Stimulated activated CD4-positive, alpha-beta T cell treated with anti-CD3 and anti-CD28 coated beads, Interleukin-12 subunit alpha, Interleukin-12 subunit beta, amount 100 ng/mL, for 48 hours (primary cell): ENCODE measurements at places on chromosomes 3 and 15.

- DNase-seq = no peak
Observed at GRCh38 chr15:74613953-74614743, 1.5 kb upstream of the CLK3 start.

DNA sequence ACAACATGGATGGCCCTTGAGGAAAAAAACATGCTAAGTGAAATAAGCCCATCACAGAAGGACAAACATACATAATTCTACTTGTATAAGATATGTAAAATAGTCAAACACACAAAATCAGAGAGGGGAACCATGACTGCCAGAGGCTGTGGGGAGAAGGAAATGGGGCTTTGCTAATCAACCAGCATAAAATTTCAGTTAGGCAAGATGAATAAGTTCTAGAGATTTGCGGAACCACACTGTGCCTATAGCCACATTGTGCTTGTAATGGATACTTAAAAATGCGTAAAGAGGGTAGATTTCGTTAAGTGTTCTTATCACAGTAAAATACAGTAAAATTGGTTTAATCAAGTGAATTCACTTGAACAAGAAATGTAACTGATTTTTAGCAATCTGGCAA, 33.7 kb upstream of the SPTBN5 start:
- DNase-seq = no peak

DNA sequence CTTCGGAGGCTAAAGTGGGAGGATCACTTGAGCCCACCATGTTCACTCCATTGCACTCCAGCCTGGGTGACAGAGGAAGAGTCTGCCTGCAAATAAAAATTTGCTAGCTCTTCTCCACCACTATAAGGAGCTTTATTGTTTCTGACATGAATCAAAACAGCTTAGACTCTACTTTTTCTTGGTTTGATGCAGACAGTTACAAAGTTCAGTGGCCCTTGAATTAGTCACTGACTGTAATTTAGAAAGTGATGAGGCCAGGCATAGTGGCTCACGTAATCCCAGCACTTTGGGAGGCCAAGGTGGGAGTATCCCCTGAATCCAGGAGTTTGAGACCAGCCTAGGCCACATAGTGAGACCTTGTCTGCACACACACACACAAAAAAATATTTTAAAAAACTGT, 172.4 kb upstream of the CGNL1 start:
- no peak for DNase-seq

- no peak for DNase-seq
Observed at GRCh38 chr3:139838269-139838957, 96.6 kb upstream of the CLSTN2 start.

DNA sequence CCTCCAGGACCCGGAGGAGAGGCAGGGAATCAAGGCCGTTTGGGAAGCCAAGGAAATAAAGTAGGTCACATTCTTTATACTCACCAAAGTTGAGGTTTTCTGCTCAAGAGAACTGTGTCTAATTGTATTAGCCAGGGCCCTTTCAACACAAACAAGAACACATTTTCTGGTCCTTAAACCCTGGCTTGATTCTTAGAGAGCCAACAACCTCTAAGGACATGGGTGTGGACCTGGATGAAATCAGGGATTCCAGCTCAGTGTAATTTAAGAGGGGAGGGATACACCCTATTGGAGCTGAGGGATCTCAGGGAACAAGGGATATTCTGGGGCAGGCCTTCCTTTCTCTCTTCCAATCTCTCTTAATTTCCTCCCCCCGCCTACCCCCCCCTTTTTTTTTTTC, 104.8 kb downstream of the COL6A6 start:
- no peak for DNase-seq

- no peak for DNase-seq
Observed at GRCh38 chr3:126546013-126546412, 12.7 kb downstream of the C3orf22 start.

DNA sequence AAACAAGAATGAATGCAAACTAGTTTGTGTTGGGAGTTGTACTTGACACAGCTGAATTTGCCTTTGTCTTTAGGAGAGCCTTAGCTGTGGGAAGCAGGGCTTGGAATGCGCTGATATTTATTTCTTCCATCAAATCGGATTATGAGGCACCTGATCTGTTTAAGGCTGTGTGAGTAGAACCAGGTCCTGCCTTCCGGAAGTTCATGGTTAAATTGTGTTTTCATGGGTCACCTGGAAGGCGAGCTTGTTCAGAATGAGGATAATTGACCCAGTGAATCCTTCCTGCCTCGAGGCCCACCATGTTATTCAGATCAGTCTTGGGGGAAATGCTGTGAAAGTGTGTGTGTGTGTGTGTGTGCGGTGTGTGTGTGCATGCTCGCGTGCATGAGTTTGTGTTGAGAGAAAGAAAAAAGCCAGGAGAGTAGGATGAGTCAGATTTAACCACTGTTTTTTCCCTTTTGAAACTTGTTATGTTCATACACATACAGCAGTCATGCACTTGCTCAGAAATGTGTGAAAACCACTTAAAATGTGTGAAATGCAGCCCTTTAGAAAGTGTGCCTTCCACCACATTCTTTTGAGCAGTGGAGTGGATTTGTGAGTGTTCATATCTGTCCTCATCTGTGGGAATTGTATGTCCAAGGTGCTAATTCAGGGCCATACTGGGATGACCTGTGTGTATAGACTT, 36.7 kb downstream of the SMAD3 start:
- DNase-seq = peak; percentile 38

DNA sequence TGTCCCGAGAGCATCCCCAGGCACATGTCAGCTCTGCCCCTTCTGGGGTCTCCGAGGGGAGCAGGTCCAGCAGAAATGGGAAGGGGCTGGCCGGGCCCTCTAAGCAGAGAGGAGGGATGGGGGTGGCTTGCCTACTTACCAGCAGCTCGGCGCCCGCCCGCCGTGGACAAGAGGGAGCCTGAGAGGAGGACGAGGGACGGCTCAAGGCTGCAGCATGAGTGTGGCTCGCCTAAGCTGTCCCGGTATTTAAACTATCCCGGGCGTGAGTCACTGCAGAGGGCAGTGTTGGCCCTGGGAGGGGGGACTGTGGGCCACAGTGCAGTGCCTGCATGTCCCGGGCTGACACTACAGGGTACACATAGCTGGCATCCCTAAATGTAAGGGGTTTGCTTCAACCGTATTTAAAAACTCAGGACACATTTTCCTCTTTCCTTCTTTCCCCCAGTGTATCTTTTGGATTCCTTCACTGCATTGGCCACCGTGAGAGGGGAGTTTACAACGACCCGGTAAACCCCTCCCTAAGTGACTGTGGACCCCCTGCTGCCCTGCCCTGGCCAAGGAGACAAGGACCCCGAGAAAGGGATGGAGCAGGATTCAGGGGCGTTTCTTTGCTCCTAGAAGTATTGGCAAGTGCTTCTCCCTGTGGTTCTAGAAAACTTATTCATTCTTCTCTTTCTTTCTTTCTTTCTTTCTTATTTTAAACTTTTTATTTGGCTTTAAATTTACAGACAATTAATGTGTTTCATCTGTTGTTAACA, at the start of gene LRRC15:
Gene LRRC15 (minus strand): TSS at position 222 of the 758 bp plus-strand sequence. CDS start 8,700 bp downstream, outside the sequence.
- DNase-seq = no peak

- DNase-seq = no peak
Observed at GRCh38 chr15:65255486-65256140, 31.1 kb downstream of the PARP16 start.

- DNase-seq = no peak
Observed at GRCh38 chr15:27770769-27771554, 328.2 kb downstream of the OCA2 start.

- DNase-seq = no peak
Observed at GRCh38 chr3:61627768-61628185, 66.4 kb downstream of the PTPRG start.

DNA sequence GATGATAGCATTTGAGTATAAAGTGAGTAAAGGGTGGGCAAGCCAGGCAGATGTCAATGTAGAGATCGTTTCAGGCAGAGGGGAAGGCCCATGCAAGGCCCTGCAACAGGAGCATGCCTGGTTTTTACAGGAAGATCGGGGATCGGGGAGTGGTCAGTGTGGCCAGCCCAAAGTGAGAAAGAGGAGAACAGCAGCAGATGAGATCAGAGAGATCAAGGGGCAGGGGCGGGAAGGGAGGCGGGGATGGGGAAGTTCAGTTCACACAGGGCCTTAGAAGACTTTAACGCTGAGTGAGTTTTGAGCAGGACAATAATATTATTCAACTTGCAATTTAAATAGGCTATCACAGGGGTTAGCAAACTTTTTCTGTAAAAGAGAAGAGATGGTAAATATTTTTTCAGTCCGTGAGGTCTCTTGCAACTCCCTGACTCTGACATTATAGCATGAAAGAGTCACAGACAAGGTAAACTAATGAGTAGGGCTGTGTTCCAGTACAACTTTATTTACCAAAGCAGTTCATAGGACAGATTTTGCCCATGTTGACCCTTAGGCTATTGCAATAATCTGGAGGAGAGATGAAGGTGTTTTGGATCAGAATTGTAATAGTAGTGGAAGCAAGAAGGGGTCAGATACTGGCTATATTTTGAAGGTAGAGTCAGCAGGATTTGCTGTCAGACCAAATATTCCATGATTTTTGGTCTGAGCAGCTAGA, 12.4 kb upstream of the CD47 start:
- no peak for DNase-seq

DNA sequence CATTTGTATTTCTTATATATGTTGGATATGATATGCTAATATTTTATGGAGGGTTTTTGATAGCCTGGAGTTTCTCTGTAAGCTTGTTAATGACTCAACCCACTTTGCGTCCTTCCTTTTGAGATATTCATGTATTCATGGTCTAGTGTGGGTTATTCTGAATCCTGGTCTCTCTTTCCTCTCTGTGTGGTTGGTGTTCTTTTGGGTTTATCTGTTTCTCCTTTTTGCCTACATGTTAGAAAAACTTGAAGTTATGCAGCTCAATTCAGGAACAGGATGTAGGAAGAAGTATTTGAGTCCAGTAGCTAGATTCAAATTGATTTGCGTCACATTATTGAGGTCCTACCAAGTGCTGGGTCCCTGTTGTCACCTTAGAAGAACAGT, 28.1 kb downstream of the CMTM7 start:
- DNase-seq = no peak

DNA sequence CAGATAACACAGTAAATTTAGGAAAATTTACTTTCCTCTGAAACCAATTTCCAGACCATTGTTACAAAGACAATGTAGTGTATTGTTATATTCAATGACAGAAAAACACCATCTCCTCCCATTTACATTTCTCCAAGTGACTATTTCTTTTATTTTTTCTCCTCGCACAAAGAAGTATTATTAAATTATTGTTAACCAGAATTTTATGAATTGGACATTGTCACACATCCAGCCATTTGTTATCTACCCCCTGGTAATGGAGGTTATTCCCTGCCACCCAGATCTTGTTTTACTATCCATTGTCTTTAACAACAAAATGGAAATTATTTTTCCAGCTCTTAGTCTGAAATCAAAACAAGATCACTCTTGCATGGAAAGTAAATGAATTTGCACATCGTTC, 511.3 kb downstream of the FGF12 start:
- DNase-seq = no peak

- no peak for DNase-seq
Observed at GRCh38 chr3:192091831-192092230, 630.9 kb downstream of the PYDC2 start.

DNA sequence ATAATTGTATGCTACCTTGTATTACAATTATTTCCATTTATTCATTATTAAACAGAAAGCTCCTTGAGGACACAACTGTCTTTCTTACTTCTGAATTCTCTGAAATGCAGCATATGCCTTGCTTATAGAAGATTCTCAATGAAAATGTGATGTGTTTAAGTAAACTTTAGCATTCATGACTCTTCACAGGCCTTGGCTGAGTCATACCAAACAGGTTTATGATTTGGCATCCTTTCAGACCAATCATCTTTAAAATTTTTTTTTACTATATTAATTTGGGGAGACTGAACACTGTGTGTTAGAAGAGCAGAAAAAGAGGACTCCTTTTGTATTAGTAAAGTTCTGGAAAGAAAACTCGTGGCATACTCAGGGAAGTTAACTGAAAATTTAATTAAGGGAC, 6.4 kb upstream of the GALK2 start:
- no peak for DNase-seq

DNA sequence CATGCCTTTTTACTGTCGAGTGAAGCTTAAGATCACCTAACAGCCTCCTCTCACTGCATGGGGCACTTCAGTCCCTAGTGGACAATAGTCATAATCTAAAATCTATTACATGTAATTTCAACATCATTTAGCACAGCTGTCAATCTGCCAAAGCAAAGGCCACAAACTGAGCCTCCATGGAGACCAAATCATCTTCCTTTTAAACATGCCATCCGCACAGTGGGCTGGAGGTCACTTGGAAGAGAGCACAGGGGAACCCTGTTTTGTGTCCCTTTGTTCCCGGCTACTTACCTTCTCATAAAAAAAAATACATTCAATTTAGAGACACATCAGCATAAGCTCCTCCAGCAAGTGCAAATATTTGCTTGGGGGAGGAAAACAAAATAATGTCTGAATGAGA, 167.3 kb downstream of the SQOR start:
- no peak for DNase-seq

GRCh38 chr3:101938262-101938847, 89.0 kb downstream of the NFKBIZ start:
- DNase-seq = no peak

DNA sequence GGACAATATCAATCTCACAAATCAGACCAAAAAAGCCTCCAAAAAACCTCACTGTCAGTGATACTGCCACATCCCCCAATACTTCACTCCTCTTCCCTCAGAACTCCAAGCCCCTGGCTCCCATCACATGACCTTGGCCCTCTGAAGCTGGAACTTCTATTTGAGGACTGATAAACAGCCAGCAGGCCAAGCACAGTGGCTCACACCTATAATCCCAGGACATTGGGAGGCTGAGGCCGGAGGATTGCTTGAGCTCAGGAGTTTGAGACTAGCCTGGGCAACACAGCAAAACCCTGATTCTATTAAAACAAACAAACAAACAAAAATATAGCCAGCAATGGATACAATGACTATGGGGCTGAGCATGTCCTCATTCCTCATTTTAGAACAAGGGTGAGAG, 55.2 kb downstream of the MAP4 start:
- DNase-seq = no peak

- DNase-seq = no peak
Observed at GRCh38 chr3:185021256-185021655, 131.6 kb downstream of the C3orf70 start.

GRCh38 chr15:40349163-40349562, 1.7 kb upstream of the PHGR1 start:
- no peak for DNase-seq
